Motor neuron (in vitro differentiated cells): ENCODE measurements at places on chromosomes 5 and 9. TPM values are rescaled to one million over a fixed set of nuclear protein-coding genes. Genes with fewer than 3 reads are reported as not detected.

DNA sequence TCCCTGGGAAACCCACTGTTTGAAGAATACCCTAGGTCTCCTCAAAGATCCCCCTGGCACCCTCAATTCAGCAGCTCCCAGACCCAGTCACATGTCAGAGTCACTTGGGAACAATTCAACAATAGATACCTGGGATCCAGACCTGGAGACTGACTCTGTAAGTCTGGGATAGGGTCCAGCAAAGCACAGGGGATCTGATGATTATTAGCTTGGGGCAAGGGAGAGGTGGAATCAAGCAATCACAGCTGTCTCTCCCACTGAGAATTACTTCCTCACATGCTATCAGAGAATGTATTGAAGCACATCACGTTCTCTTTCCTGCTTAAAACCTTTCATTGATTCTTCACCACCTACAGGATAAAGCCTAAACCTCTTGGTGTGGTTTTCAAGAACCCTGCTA, 5.9 kb downstream of the FAM193B start:
- no peak for ATAC-seq

Gene BTNL8
- total RNA-seq = 0.31 TPM in 1 of 2 replicates, not detected in the other

- ATAC-seq = no peak
Measured at GRCh38 chr9:70340572-70340971, 73.9 kb downstream of the KLF9 start.

- no peak for ATAC-seq
Measured at GRCh38 chr9:68530618-68531017, 10.1 kb downstream of the TMEM252 start.

GRCh38 chr9:87069690-87070089, 122.4 kb upstream of the GAS1 start:
- ATAC-seq = no peak

Gene THOC3
- 54.7 and 61.1 TPM in 2 replicates for total RNA-seq

DNA sequence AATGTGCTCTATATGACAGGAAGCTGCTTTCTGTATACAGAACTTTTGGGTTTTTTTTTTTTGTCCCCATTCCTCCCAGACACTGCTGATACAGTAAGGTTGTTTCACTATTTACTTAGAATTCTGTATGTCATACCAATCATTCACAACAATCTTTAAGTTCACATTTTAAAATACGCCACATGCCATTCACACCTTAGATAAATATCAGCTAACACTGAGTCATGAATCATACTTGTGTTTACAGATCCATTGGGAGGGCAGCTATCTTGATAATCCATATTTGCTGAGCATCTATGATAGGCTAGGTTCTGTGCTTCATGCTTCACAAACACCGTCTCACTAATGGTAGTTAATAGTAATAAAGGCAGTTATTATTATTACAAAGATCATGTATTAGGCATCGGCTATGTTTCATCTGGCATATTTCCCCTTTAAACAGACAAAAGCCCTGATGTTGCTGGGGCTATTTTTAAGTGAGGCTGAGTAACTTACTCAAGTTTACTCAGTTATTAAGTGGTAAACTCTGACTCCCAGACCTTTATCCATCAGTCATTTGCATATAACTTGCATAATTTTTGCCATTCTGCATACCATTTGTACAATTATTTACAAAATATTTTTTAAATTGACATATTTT, 152.2 kb upstream of the HMHB1 start:
- no peak for ATAC-seq

GRCh38 chr5:3428334-3428733, 167.3 kb upstream of the IRX1 start:
- ATAC-seq = no peak

Gene SLC36A3
- not detected in 2 replicates for total RNA-seq

DNA sequence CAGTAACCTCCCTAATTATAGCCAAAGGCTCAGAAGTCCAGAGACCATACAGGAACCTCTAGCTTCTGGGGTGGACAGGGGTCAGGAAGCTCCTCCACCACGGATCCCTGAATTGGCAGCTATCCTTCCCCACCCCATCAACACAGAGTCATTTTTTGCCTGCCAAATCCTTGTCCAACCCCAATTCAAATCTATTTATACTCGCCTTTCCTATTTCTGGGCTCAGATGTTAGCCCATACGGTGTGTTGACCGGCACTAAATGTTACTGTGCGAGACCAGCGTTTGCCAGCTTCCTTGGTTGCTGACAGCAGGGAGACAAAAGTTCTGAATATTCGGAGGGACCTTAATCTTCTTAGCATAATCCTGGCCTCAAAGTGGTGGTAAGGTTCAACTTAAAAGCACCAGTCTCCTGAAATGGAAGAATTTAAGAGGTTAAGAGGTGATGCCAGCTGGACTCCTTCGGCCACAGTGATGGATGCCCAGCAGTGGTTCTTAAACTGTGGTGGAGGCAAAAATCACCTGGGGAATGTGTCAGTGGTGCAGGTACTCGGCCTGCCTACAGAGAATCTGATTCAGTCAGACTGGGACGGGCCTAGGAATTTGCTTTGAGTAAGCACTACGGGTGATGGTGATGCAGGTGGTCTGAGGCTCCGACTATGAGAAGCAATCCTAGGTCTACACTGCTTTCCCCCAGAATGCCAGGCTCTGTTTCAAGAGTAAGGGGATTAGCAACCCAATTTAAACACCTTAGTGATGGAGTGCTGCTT, 204.8 kb upstream of the MEF2C start:
- ATAC-seq = no peak

DNA sequence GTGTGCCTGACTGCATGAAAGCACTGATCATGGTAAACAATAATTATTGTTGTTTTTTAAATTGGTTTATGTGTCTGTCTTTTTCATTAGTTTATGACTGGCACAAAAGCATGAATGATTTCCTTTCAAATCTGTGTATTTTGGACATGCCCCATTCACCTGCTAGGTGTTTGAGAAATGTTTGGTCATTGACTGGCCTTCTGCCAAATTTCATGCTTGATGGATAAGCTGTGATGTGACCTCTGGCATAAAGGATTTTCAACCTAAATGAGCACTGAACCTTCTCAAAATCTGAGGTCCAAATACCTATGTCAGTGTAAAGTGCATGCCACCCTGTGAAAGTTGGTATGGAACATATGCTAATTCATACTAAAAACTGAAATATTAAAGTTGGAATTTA, 204.5 kb downstream of the BRINP1 start:
- no peak for ATAC-seq

GRCh38 chr9:37034305-37034937, 353 bp upstream of the PAX5 start:
- peak; percentile 65 for ATAC-seq

Gene HAPLN1
- total RNA-seq = 0.46 TPM in 1 of 2 replicates, not detected in the other
